ENCODE measurements at places on chromosomes 1 and 21.
A peak's percentile ranks its signal among the peaks of the same experiment; 100 is the strongest.

- DNase-seq, result no peak
Observed at GRCh38 chr21:15309022-15309590, 244.3 kb upstream of the NRIP1 start.

- no peak for DNase-seq
Observed at GRCh38 chr21:45950740-45951515, 30.6 kb upstream of the COL6A1 start.

GRCh38 chr1:46466477-46467182 is 23.0 kb upstream of the DMBX1 start:
- DNase-seq, result no peak

GRCh38 chr1:218591966-218592365 is 246.8 kb downstream of the TGFB2 start:
- no peak for DNase-seq

- DNase-seq, result no peak
Observed at GRCh38 chr1:182784556-182785171, 4.9 kb upstream of the NPL start.

DNA sequence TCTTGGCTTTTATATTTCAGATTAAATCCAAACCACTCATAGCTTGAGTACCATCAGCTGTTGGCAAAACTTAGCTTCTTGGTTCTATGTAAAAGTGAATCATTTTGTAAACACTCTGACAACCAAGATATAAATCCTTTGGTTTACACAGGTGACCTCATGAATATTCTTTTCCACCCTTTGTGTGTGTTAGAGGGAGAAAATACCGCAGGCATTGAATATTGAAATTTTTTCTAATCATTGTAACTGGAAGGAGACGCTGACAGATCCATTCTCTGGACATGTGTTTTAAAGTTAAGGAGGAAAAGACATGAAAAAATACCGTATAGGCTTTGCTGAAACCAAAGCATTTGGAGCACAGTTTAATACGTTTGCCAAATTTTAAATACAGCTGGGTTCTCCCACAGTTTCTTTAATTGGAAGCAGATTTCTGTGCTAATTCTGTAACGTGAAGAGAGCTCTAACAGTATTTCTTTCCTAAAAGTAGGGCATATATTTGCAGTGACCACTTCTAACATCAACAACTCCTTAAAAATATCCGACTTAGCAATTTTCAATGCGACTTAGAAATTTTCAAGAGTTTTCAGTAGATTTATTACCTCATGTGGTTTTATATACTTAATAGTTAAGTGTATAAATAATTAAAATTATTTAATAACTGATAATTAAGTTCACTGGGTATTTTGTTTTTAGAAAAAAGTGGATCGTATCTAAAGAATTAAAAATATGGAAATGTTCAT is 388.2 kb downstream of the USP25 start:
- no peak for DNase-seq

DNA sequence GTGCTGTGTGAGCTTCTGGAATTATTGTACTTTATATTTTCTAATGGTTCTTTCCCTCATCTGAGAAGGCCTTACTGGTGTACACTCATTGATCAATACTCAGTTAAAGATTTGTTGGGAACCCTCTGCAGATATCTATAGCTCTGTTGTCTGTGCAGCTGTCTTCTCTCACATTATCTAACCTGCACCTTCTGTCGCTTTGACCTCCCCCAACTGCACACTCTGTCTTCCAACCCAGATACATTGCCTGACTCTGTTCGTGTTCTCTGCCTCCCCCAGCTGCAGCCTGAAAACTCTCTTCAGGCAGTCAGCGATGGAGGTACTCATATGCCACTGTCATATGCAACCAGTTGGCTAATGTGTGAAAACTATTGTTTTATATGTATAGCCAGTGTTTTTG is 334.3 kb downstream of the NCAM2 start:
- no peak for DNase-seq

DNA sequence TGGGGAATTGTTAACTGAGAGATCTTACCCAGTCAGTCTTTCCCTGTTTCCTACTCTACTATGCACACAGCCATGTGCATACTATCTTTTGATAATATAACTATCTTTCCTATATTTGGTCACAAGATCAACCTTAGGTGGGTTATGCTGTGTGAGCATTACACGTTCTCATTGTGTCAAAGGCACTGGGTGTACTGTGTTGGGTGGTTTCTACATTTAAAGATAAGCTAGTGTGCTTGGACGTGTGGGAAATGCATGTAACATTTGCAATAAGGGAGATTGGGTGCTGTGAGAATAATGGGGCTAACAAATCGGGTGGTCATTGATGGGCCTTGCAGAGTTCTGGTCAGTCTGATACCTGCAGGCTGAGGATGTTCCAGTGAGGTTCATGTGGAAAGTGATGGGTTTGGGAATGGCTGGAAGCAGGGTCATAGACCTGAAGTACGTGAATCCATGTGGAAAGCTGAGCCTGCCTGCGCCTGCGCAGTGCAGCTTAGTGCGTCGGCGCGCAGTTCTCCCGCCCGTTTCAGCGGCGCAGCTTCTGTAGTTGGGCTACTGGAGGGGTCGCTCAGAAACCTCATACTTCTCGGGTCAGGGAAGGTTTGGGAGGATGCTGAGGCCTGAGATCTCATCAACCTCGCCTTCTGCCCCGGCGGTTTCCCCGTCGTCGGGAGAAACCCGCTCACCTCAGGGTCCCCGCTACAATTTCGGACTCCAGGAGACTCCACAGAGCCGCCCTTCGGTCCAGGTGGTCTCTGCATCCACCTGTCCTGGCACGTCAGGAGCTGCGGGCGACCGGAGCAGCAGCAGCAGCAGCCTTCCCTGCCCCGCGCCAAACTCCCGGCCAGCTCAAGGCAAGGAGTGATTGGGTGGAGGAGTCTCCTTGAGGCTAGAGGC is at the start of gene MSH4:
Gene MSH4, plus strand, starts transcription at position 507 of the 897 bp plus-strand sequence. Its CDS starts 104 bp downstream, at position 611.
- peak; percentile 7 for DNase-seq

GRCh38 chr1:32309960-32310359 is 18.1 kb downstream of the HDAC1 start:
- DNase-seq, result no peak

GRCh38 chr1:5509664-5510452 is 482.4 kb downstream of the NPHP4 start:
- peak; percentile 64 for DNase-seq

DNA sequence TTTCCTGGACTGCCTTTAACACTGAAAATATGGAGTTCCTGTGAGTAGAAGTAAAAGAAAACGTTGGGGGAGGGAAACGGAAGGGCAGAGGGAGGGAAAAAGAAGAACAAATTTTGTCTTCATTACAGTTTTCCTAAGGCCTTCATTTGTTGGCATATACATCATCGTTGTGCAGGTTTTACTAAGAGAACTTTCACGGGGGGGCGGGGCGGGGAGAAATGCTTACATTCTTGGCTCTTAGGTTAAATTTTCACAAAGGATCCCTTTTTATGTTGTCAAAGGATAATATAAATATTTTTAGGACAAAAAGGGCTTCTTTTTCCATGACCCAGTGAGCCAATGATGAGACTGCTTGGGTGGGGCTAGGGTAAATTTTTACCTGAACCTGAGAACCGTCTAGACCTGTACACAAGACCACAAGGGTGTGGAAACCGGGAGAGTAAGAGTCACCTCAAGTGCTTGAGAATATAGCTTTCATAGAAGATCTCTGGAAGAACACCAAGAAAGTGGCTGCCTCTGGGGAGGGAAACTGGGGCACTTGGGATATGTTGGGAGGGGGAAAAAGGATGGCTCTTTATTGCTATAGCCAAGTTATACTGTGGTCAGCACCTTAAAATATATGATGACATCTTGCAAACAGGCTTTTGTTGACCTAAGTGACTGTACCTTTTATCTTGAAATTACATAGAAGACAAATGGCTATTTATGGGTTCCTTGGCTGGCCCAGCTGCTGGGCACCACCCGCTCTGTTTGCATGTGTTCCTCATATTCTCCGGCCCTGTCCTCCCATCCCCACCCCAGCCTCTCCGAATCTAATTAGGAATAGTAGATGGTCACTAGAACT is 2.0 kb upstream of the UTP25 start:
- DNase-seq, result no peak

GRCh38 chr1:8458607-8459006 is 140.7 kb downstream of the SLC45A1 start:
- DNase-seq, result no peak

DNA sequence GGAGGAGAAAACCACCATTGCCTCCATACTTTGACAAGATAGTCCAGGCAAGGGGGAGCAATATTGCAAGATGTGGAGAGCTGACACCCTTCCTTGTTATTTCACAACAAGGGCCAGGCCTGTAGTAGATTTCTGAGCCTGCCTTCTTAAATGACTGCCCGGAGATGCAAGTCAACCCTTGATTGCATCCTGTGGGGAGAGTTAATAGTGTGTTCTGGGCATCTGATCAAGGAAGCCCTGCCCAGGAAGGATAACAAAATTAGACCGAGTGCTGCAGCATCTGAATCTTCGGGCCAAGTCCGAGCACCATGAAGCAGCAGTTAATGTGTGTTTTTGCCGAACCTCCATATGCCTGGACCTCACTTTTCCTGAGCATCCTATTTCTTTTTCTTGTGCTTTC is 382.3 kb downstream of the PRDM2 start:
- no peak for DNase-seq

DNA sequence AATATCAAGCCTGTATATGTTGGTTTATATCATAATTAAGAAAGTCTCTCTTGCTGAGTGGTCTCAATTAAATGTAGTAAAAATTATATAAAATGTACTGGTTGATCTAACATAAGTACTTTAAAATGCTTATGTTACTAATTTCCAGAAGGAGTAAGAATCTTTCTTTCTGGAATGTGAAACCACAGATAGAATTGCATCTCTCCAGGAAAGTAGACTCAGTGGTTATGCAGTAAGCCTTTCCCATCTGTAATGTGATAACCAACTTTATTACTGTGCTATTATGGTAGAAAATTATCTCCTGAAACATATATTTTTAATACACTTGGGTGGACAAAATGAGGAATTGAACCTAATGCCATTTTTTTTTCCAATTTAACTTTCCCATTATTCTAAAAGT is 8.9 kb upstream of the RALGPS2 start:
- no peak for DNase-seq

DNA sequence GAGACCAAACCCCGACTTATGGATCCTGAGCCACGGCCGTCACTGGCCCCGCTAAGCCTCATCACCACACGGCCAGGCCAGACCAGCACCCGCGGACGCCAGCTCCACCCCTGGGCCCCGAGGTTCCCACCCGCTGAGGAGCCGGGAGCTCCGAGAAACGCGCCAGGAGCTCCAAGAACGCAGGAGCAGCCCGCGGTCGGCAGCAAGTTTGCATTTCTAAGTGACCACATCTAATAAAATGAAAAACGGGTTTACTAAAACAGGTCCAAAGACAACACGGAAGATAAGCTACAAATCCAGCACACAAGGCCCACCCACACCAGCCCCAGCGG is 8.1 kb upstream of the C1QTNF12 start:
- no peak for DNase-seq

DNA sequence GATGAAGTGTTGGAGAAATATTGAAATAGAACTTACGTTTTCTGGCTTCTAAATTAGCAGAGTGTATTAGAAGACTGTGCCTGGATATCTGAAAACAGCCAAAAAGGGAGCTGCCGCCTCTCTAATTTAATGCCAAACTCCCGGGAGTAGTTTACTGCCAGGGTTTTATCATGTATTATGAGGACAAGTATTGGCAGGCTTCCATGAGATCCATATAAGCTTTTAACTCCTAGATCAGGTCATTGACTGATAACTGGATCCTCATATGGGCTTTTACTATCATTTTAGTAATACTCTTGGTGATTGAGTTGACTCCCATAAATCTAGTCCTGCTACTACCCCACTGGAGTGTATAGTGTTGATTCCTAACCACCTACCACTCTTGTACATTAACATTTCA is 178.4 kb upstream of the CXADR start:
- DNase-seq, result no peak

GRCh38 chr1:10781137-10781536 is 15.3 kb downstream of the CASZ1 start:
- no peak for DNase-seq

GRCh38 chr1:23331713-23332112 is 12.4 kb downstream of the HNRNPR start:
- no peak for DNase-seq

DNA sequence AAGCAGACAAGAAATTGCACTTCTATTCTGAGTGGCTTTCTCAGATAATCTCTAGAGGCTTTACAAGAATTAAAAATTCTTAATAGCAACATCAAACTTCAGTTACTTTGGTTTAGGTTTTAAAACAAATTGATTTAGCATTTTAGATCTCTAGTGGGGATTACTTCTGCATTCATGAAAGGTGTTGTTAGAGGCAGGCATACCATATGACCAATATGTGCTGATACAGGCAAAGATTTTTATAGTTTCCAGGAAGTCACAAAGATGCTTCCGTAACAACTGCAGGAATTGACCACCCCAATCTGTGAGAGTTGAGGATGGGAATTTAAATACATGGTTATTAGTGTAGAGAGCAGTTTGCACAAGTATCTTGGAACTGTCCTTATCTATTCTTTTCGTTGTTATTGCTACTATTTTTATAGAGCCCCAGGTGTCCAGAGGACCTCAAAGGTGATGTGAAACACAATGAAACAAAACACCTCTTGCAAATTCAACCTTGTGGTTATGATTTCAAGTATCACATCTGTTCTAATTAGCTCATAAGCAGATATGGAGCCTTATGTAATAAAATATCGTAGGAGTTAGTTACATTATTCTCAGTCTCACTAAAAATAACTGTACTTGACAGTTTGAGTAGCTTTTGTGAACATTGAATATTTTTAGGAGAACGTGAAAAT is 512.7 kb upstream of the ADGRL4 start:
- no peak for DNase-seq

DNA sequence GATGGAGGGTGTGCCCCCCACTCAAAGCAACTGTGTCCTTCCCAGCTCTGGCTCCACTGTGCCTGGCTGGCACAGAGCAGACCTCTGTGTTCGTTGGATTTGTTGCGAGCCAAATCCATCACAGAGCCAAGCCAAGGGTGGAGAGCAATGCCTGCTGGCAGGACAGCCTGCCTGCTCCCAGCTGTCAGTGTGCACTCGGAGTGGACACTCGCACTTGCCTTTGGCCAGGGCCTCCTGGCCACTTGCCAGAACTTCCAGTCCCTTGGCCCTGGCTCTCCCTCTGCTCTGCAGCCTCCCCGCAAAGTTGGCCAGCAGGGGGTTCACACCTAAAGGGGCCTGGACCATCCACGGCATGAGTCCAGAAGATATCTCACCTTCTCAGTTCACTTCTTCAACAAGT is 16.4 kb downstream of the HEYL start:
- DNase-seq, result no peak

DNA sequence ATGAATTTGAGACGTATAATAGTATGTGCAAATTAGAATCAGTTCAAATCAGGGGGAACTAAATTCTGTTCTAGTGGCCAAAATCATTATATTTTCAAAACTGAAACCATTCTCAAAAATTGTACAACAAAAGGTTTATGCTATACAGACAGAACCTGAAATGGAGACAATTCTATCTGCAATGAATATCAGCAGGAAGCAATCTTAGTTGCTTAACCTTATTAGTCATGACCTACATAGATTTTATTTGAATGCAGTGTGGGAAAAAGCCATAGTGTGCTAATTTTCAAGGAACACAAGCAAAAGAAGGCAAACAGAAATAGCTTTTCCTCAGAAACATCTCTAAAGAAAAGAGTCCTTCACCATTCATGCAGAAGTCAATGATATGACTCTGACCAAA is 6.5 kb downstream of the AK5 start:
- no peak for DNase-seq
